NCI-H524 (cell line): ENCODE measurements at places on chromosomes 3 and 15.

- DNase-seq, result no peak
These were observed 17.1 kb downstream of the SNX1 start for GRCh38 chr15:64112904-64113303.

- no peak for DNase-seq
These were observed 140.1 kb downstream of the SMAD6 start for GRCh38 chr15:66841953-66842681.

- no peak for DNase-seq
These were observed 139.1 kb upstream of the LRIG1 start for GRCh38 chr3:66639809-66640356.

DNA sequence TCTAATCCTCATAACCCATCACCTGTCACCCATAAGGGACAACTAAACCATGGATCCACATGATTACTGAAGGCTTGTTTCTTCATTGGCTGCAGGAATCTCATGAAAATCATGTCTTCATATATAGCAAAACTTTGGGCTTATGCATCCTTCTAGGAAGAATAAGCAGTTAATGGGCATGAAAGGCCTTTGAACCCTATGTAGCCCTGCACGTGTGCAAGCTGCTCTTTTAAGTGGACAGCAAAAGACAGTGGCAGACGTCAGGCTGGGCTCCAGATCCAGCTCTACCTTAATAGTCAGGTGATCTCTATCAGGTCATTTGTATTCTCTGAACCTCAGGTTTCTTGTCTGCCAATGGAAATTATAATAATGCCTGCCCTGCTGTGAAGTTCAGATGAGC, 18.9 kb downstream of the CYP19A1 start:
- DNase-seq, result no peak

DNA sequence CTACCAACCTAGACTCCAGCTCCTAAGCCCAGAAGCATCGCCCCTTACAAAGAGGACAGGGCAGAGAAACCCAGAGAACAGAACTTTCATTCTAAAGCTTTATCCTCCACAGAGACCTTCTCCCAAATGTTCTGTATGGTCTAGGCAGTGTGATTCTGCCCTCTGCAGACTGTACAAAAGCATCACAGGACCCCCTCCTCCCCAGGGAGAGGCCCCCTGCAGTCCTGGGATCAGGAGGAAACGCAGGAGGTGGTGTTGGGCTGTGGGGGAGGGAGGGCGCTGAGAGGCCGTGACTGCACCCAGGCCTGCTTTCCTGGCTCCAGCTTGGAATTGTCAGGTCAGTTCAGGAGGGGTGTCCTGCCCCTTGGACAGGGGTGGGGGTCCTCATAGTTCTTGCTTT, 101.3 kb downstream of the DGKG start:
- DNase-seq, result no peak

DNA sequence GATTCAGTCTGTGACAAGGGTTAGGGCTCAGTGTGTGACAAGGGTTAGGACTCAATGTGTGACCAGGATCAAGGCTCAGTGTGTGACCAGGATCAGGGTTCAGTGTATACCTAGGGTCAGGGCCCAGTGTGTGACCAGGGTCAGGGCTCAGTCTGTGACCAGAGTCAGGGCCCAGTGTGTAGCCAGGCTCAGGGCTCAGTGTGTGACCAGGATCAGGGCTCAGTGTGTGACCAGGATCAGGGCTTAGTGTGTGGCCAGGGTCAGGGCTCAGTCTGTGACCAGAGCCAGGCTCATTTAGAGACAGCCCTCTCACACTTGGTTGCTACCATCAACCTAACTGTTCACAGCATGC, 24.2 kb downstream of the LOXL1 start:
- peak; percentile 47 for DNase-seq

DNA sequence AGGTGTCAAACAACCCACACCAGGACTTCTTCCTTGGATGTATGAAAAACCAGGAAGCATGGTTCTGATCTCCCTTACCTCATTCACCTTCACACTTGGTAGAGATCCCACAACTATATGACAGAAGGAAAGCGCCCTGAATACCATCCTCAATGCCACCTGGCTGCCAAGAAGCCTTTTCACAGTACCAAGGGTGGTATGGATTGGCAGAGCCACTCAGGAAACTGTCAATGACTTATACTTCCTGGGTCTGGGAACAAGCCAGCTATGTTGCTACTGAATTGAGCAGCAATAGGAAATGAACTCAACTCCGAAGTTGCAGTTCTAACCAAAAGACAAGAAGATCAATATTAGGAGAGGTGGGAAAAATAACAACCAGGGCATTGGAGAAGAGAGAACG, 72.5 kb upstream of the PSMD6 start:
- DNase-seq, result no peak

DNA sequence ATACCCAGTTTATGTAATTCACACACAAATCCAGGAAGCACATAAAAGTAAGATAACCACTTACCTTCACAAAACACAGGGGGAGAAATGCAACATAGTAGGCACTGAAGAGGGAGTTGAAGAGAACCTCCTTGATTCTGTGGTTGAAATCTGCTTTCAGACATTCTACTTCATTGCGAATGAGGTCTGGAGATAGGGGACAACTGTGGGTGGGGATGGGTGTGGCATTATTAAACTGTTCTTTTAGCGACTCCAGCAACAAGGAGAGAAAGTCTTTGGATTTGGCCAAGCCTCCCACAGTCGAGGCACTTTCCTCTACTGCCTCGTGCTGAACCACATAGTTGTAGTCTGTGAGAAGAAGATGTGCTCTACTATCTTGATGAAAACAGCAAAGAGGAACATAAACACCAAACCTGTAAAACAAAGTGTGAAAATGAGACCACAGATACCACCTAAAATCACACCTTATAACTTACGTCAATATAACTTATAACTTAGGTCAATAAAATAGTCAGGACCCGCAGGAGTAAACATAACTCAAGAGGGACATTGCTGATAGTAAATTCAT, 25.6 kb downstream of the TMEM39A start:
- no peak for DNase-seq

DNA sequence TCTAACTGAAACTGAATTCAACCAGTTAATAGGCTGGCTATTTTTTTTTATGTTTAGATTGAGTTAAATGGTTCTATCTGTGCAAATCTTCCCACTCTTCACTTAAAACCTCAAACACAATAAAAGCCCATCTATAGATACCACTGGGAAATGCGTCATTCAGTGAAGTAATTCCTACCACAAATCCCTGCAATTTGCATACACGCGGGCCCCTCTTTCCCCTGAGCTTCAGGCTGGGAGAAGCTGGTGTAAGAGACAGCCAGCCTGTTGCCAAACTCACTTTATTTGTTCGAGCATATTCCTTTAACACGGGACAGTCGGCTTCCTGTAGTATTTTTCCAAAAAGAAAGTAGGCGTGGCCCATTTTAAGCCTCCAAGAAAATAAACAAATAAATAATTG, 26.0 kb upstream of the MCTP2 start:
- no peak for DNase-seq

DNA sequence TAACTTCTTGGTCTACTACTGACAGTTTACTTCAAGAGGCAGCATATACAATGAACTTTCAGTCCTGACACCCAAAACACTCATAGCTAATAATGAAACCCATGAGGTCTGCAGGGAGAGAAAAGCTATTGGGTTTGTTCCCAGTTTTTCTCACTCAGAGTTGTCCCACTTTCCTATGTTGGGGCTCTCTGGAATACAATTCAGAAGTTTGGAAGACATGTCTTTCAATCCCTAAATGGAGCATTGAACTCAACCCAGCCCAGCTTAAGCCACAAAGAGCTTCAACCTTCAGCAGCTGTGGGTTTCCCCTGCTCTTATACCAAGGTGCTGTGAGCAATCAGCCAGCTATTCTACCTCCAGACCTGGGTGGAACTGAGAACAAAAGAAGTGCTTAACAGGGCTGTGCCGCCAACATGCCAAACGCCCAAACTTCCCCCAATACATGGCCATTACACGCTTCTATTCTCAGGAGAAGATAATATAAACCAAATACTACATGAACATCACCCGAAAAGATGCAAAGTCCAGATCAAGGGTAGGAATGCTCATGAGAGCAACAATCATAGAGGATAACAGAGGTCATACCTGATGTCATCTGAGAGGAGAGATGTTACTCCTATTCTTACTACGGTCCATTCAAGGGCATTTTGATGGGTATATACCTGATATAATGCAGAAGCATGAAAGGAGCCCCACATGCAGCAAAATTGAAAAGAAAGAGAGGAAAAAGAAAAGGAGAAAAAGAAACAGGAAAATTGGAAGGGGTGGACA, 131.2 kb upstream of the TGFBR2 start:
- DNase-seq, result no peak

DNA sequence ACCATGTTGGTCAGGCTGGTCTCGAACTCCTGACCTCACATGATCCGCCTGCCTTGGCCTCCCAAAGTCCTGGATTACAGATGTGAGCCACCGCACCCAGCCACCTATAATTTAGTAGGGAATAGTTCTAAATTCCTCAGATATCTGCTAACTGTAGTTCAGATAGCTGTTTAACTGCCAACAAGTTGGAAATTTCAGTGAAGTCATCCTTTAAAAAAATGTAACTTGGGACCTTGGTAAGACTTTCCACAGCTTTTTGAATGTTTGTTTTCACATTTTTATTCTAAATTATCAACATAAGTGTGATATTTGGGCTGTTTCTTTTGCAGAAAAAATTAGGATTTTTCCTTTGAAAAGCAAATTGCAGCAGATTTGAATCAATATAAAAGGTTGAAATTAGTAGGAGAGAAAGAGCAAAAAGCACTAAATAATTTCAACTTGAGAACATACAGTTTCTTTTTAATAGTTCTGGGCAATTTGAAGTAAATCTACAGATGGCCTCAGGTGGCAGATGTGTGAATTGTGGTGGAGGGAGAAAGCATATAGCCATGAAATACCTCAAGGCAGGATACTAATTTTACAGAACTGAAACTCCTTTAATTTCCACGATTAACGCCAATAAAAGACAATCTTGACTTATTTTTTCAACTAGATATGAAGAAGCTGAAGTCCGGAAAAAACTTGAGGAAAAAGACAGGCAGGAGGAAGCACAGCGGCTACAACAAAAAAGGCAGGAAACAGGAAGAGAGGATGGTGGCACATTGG, 34.3 kb downstream of the USP8 start:
- DNase-seq, result no peak

DNA sequence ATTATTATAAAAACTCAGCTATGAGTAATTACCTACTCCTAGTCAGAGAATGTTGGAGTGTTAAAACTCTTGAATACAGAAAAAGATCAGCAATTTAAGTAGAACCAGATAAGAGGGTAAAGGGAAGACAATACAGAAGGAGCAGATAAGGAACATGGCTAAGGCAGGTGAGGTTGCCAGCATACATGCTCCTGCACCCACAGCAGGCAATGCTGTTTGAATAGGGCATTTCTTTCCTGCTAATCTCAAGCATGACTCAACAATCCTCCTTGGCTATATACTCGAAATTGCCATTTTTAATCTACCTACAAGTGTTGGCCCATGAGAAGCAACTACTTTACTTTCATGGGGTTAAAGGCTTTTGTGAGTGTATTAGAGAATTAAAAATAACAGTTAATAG, 494.5 kb downstream of the DIPK2A start:
- no peak for DNase-seq

- DNase-seq, result no peak
These were observed 140.0 kb downstream of the PDZRN3 start for GRCh38 chr3:73484656-73485248.

DNA sequence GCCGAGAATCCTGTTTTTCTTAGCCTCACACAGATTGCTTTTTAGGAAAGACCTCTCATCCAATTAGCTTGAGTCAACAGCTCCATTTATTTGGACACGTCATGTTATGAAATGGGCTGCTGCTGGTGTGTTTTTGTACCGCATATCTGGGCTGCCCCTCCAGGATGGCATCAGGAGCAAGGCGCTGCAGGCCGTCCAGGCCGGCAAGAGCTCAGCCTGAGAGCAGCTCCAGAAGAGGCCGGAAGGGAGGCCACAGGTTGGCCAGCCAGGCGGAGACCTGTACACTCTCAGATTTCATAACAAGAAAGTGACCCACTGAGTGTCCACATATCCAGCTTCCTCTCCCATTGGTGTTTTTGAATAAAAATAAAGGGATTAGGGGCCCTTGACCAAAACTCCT, 28.3 kb downstream of the FOXL2NB start:
- peak; percentile 10 for DNase-seq

- no peak for DNase-seq
These were observed 134.0 kb downstream of the MFSD1 start for GRCh38 chr3:158935846-158936245.

- peak; percentile 78 for DNase-seq
These were observed 152.9 kb upstream of the GOLIM4 start for GRCh38 chr3:168248383-168249204.

DNA sequence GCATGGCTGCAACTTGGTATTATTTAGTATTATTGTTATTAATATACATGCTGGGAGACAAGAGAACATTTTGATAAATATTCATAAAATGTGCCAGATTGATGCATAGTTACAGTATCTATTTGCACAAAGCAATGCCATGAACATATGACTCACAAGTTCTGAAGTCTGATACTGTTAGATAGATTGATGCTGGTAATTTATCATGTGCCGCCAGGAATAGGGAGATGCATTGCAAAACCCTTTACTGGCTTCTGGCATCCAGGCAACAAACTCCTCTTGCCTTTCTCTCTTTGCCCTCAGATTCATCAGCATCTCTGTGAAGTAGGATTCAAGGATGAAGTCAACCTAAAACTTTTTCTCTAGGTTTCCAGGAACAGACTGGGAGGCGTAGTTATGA, 41.0 kb upstream of the SLC25A26 start:
- no peak for DNase-seq

DNA sequence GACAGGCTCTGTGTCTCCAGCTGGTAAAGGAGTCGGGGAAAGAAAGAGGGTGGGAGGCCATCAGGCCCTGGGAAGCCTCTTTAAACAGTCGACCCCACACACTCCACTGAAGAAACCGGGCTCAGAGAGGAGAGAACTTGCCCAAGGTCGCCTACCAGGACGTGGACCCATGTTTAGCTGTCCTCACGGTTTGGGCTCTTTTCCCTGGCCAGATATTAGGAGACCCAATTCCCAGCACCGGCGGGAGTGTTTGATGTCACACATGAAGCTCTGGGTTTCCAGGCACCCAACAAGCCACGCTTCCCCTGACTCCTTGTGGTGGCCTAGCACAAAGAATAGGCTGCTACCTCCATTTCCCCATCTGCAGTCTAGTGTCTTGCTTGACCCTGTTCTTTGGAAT, 52.2 kb upstream of the GRIP2 start:
- DNase-seq, result no peak

- DNase-seq, result no peak
These were observed 17.1 kb downstream of the ARHGAP31 start for GRCh38 chr3:119311081-119311925.

GRCh38 chr3:141257961-141258360, 26.3 kb downstream of the PXYLP1 start:
- DNase-seq, result no peak

GRCh38 chr3:156751461-156752025, 74.6 kb upstream of the LEKR1 start:
- DNase-seq, result no peak

GRCh38 chr3:49217688-49218470, 46.5 kb downstream of the KLHDC8B start:
- DNase-seq, result peak; percentile 65
